ENCODE measurements at places on chromosomes 3 and 15.
A peak's percentile ranks its signal among the peaks of the same experiment; 100 is the strongest.

DNA sequence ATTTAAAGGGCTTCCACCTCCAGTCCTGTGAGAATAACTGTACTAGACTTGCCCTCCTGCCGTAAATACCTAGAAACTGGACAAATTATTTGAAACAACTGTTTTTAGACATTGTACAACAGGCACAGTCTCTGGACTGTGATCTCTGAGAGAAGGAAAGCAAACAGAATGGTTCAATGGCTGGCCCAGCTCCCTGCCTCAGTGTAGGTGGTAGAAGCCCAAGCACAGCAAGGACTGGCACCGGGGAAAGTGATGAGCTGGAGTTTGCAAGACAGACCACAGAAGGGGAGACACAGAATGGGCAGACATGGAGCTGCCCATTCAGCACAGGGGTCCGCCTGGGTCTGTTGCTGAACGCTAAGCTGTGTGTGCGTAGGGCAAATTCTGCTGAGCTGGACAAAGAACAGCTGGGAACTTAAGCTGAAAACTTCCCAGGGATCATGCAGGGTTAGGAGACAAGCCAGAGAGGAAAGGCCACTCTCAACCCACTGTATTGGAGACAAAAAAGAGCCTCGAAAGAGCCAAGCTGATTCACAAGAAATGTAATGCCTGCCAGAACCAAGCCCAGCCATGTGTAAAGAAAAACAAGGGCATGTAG is 52.6 kb upstream of the SEC61A1 start:
- DNase-seq = peak; percentile 7

- peak; percentile 15 for DNase-seq
These were observed 13.0 kb downstream of the NKTR start for GRCh38 chr3:42613462-42613861.

DNA sequence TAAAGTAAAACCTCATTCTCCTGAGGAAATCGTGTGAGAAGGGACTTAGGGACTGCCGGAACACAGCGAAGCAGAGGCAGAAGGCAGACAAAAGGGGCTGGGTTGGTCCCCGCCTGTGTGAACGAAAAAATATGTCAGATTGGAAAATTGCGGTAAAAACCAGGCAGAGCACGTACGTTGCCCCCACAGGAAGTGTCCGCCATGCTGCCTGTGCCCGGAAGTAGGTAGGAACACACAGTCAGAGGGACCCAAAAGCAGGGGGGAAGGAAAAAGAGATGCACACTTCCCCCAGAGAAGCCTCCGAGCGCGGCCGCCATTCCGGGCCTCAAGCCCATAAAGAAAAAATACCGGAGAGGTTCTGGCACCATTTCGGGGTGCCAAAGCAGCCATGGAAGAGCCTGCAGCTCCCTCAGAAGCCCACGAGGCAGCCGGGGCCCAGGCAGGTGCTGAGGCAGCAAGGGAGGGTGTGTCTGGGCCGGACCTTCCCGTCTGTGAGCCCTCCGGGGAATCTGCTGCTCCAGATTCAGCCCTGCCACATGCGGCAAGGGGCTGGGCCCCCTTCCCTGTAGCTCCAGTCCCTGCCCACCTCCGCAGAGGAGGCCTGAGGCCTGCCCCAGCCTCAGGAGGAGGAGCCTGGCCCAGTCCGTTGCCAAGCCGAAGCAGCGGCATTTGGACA is at the start of gene MKRN3:
Gene MKRN3 (plus strand): TSS at position 280 of the 676 bp plus-strand sequence. CDS start 109 bp downstream, at position 389.
- DNase-seq = peak; percentile 1

- DNase-seq = peak; percentile 96
These were observed 147.1 kb upstream of the LPP start for GRCh38 chr3:188006726-188007393.

DNA sequence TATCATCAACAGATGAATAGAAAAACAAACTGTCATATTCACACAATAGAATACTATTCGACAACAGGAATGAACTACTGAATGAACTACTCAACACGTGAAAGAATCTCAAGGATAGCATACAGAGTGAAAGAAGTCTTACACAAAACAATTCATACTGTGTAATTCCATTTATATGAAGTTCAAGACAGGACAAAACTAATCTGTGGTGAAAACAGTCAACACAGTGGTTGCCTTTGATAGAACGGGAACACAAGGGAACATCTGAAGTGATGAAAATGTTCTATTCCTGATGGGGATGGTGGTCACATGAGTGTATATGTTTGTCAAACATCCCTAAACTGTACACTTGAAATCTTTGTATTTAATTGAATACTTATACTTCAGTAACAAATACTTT is 2.6 kb upstream of the SUSD5 start:
- no peak for DNase-seq

DNA sequence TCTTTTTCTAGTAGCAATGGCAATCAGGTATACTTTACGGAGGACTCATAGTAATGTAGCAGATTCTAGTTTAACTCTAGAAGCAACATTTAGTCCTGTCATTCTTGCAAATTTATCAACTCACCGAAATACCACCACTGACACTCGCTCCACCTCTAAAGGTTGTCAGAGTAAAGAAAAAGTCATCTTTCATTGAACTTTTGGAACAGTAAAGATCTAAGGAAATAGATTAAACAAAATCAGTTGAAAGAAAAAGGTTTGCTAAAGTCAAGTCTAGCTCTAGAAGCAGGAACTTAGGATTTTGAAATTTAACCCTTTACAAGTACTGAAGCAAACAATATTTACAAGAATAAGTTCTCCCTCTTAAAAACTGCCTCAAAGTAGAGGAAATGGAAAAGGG is 8.7 kb downstream of the ATP8B4 start:
- no peak for DNase-seq

GRCh38 chr15:74349241-74349778 is 18.1 kb downstream of the CYP11A1 start:
- DNase-seq = no peak

DNA sequence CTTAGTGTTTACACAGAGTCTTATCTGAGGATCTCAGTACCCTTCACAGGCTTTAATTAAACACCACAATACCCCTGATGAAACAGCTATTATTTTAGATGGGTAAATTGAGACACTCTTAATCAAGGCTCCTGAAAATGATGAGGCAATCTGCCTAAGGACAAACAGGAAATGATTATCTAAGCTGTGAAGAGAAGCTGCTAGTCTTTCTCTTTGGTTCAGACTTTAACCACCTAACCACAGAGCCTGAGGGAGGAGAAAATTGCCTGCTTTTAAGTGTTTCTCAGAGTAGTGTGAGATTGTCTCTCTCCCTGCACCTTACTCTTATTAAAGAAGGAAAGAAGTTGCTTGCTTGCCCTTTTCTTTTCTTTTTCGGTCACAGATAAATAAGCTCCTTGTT is 364.3 kb upstream of the ADAMTS9 start:
- DNase-seq = no peak

DNA sequence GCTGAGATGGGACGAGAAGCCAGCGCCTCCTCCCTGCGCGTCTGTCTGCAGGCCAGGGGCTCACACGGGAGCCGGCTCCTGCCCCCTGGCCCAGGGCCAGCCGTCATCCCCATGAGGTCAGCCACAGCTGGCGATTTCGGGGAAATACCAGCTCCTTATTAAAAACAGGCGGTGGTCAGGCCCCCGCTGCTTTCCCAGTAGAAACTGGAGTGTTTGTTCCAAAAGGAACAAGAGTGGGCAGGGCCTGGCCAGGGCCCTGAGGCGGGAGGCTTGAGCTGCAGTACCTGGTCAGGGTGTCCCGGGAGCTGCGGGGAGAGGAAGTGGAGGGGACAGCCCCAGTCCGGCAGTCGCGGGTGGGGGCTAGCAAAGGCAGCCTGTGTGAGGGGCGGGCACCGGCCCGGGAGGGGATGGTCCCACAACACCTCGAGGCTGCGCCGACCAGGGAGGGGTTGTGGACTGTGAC is 17.8 kb downstream of the MYL3 start:
- DNase-seq = no peak

- peak; percentile 55 for DNase-seq
These were observed 515 bp downstream of the EPHA6 start for GRCh38 chr3:96814651-96815567.

DNA sequence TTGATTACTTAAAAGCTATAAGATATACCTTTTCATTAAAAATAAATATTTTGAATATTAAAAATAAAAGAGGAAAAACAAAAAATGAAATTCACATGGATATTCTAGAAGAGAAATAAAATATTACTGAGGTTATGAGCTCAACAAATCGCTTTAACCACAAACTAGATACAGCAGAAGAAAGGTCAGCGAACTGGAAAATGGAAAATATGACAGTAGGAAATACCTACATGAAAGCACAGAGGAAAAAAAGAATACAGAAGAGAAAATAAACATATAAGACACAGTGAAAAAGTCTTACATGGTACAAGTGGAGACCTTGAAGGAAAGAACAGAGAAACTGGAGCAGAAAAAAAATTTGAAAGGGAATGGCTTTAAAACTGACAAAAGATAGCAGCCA is 33.2 kb downstream of the SCAPER start:
- no peak for DNase-seq

DNA sequence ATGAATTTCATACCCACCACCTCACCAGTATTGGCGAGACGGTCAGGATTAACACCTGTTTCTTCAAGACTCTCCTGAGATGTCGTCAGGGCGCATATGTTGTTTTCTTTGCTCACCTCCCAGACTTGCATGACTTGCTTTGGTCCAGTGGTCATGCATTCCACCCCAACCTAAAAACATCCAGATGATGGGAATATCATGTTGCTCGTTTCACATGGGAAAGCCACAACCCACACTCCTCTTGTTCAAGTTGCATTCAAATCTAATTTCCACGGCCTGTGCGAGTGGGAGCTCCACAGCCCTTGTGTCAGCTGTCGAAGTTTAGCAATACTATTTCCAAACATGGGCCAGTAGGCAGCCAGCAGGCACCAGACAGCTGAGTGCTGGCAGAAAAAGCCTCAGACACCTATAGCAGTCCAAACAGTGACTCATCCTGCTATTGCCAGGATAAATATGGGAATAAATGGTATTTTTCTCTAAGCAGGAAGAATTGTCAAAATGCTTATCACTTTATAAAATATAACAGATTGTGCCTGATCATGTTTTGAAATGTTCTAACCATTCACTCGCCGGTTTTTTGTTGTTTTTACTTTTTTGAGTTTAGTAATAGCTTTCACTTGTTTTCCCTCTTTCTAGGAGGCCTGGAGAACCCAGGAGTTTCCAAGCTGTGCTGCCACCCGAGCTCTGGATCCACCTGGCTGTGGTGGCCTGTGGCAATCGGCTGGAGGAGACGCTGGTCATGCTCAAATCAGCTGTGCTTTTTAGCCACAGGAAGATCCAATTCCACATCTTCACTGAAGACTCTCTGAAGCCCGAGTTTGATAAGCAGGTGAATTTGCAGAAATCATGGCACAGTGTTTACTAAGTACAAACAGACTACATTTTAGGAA is 20.1 kb downstream of the GXYLT2 start:
- no peak for DNase-seq

GRCh38 chr3:101964861-101965260 is 115.5 kb downstream of the NFKBIZ start:
- no peak for DNase-seq

DNA sequence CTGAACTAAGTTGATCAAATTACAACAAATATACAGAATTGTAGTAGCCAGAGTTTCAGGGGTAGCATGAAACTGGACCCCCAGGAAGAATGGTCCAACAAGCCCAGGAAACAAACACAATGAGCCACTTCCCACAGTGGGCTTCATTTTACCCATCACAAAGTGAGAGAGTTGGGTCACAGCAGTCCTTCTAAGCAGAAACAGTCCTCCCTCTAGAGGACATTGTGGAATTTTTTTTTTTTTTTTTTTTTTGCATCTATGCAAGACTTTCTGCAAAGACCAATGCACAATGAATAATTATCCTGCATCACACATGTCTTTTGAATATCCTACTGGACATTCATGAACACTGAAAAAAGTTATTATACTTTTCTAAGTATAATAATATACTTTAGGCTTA is 73.8 kb upstream of the ATP13A5 start:
- DNase-seq = no peak

DNA sequence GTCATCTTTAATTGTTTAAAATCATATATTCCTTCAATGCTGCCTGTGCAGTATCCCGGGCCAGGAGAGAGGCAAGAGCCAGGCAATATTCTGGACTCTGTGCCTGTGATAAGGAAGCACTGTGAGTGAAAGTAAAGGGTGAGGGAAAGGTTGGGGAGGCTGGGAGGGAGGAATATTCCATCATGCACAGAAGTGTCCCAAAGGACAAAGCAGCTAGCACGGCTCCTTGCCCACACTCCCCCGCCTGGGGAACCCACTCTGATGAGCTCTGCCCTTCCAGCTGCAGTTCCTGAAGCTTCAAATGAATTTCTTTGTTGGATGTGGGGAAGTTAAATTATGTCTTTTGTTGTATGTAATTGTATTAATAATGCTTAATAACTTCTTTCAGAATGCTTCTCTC is 1.5 kb upstream of the PRICKLE2 start:
- no peak for DNase-seq

- DNase-seq = no peak
These were observed 545.5 kb upstream of the MDFIC2 start for GRCh38 chr3:70857916-70858315.

GRCh38 chr3:48470286-48470685 is 23.7 kb downstream of the ATRIP start:
- no peak for DNase-seq

DNA sequence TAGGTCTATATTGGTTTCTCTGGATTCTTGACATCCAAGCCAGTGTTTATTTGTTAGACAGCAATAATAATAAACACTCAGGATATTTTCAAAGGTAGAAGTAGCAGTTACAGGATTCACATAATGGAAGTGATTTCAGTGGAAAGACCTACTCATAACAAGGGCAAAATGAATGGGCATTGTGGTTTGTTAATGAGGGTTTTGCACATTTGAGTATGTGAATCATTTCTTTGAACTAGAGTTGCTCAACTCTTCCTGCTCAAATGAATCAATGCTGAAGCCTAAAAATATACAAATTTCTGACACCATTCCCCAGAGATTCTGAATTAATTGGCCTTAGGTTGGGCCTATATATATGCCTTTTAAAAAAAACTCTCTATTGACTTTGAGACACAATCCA is 4.1 kb upstream of the COL6A5 start:
- DNase-seq = no peak

- no peak for DNase-seq
These were observed 15.8 kb upstream of the TMPRSS7 start for GRCh38 chr3:112018712-112019111.

GRCh38 chr15:51848811-51849210 is 19.4 kb downstream of the TMOD3 start:
- no peak for DNase-seq

- peak; percentile 72 for DNase-seq
These were observed at the start of gene CORO2B for GRCh38 chr15:68578980-68579935. TSS of gene CORO2B (plus strand) at chr15:68578993. CDS start at chr15:68579263, 270 bp downstream.

DNA sequence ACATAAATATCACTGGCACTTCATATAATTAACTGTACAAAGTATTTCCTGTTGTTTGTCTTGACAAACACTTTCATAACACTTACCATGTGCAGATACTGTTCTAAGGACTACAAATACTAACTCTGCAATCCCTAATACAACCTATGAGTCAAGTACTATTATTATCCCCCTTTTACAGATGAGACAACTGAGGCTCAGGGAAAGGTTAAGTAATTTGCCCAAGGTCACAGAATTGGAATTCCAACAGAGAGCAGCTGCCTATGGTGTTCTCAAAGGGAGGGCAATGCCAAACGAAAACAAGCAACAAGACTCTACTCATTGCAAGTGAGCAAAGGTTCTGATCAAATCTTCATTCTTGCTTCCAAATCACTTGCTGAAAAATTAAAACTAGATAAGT is 85.9 kb downstream of the MAGI1 start:
- no peak for DNase-seq
